ENCODE measurements at places on chromosomes 4 and X. TPM values are rescaled to one million over a fixed set of nuclear protein-coding genes. Genes with fewer than 3 reads are reported as not detected.

Gene FAM47E
- 6.0 TPM for total RNA-seq

Gene VEGFC
- 15.7 TPM for total RNA-seq

Gene PCDH11X
- total RNA-seq: not detected

Gene PNMA6A
- total RNA-seq: 0.57 TPM

Gene BGN
- 43.0 TPM for total RNA-seq

Gene HSFX3
- total RNA-seq: not detected

Gene SFRP2
- 2.6 TPM for total RNA-seq

Gene DGKQ
- total RNA-seq: 4.8 TPM

Gene IDS
- 57.3 TPM for total RNA-seq

Gene FRMD7
- not detected for total RNA-seq

Gene NPY5R
- total RNA-seq: 10.6 TPM

Gene LNX1
- 20.0 TPM for total RNA-seq

Gene GLRA2
- total RNA-seq: not detected

Gene KCND1
- 0.66 TPM for total RNA-seq

Gene USP17L13
- not detected for total RNA-seq

Gene IQCM
- total RNA-seq: not detected

Gene KIAA0232
- total RNA-seq: 24.3 TPM

Gene SHROOM2
- total RNA-seq: 0.17 TPM

Gene INTU
- 6.4 TPM for total RNA-seq

Gene STK32B
- 3.1 TPM for total RNA-seq

Gene ANAPC10
- total RNA-seq: 24.6 TPM

Gene GAGE13
- not detected for total RNA-seq

Gene GNRHR
- total RNA-seq: not detected

Gene JAKMIP1
- 0.38 TPM for total RNA-seq

Gene TAF7L
- total RNA-seq: not detected

Gene PPEF2
- total RNA-seq: not detected

Gene BEND2
- not detected for total RNA-seq

Gene PRR32
- not detected for total RNA-seq

Gene RIBC1
- 0.51 TPM for total RNA-seq
